ENCODE measurements at places on chromosomes 7 and 10. TPM values are rescaled to one million over a fixed set of nuclear protein-coding genes. Genes with fewer than 3 reads are reported as not detected.

Gene PPP1R3C
- 141 TPM for total RNA-seq

Gene CCDC146
- 11.1 TPM for total RNA-seq

Gene CPXM2
- 9.5 TPM for total RNA-seq

Gene RBP4
- 4.0 TPM for total RNA-seq

Gene PIK3AP1
- 10.5 TPM for total RNA-seq

Gene PTPRZ1
- 2.7 TPM for total RNA-seq

Gene DAGLB
- total RNA-seq = 20.3 TPM

Measured in metanephros (tissue), 2 donors.